ENCODE measurements at places on chromosomes 11 and 22.

GRCh38 chr11:43549624-43550023 is 130.9 kb upstream of the HSD17B12 start:
- no peak for DNase-seq

DNA sequence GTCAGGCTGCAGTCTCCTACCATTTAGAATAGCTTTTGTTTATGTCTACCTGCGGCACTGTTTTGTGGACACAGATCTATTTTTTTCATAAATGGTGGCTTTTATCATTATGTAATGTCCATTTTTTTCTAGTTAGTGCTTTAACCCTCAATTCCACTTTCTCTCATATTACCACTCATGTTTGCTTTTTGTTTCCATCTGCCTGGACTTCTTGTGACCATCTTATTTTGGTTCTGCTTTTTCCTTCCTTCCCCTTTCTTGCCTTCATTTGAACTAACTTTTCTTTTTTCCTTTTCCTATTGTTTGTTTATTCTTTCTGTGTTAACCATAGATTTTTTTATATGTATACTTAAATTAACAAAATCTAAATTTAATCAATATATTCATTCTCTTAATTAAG is 98.5 kb upstream of the SLC22A12 start:
- no peak for DNase-seq

DNA sequence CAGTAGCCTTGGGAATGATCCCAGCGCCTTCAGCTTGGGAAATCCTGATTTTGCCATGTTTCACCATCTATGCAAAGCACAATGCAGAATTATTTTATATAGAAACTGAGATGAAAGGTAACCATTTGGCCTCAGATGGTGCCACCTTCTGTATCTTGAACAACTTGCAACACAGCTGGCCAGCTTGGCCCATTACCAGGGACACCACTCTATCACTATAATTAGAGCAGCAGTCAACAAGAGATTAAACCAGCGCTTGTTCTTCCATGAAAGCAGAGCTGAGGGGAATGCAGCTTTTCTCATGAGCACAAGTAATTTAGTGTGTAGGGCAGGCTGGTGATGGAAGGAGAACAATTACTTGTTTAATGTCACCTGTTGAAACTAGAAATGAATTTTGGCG is 6.7 kb upstream of the ZDHHC13 start:
- DNase-seq: no peak

GRCh38 chr11:15830741-15831428 is 525.5 kb downstream of the SOX6 start:
- DNase-seq: no peak

- DNase-seq: no peak
Measured at GRCh38 chr11:112453601-112454577, 193.2 kb upstream of the PLET1 start.

DNA sequence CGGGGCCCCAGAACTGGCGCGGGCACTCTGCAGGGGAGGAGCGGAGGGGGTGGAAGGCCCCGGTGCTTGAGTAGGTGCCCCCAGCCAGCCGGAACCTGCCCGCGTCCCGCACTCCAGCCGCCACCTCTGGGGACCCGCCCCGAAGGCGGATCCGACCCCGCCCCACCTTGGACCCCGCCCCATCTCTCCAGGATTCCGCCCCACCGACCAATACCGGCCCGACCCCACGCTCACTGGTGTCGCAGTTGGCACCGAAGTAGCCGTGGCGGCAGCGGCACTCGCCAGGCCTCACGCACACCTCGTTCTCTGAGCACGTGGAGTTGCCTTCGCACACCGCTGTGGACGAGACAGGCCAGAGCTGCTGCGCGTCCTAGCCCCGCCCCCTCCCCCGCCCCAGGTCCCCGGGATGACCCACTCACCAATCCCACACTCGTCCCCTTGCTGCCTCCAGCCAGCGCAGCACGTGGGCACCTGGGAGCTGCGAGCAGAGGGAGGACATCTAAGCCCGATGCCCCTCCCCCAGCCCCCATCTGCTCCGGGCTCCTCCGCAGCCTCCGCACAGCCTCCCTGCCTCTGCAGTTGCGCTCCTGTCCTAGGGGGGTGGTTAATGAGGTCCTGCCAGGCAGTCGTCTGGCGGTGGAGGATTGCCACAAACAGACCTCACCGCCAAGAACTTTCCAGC is 6.0 kb downstream of the SCARF2 start:
- no peak for DNase-seq

DNA sequence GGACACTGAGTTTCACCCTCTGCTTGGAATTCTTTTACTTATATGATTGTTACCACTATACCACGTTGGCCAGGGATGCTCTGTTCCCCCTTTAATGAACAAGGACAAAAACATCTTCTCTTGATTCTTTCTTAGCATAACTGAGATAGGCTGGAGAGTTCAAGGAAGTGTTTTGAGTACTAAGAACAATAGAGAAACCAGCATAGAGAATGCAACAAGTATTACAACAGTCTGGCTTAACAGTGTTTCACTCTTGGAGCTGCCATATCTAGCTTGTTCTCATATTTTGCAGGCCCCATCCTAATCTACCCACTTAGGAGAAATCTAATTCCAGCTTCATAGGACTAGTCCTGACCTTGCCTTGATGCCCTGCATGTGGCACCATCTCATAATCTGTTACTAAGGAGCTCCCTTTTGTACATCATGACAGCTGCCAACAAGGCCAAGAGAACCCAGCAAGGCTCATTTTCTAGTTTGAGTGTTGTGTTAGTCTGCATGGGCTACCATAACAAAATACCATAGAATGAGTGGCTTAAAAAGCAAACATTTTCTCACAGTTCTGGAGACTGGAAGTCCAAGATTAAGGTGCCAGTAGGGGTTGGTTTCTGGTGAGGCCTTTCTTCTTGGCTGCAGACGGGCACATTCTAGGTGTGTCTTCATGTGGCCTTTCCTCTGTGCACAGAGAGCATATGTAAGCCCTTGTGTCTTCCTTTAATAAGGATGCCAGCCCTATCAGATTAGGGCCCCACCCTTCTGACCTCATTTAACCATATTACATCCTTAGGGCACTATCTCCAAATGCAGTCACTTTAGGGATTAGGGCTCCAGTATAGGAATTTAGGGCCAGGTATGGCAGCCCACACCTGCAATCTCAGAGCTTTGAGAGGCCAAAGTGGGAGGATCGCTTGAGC is 37.8 kb downstream of the PACS1 start:
- no peak for DNase-seq

- DNase-seq: no peak
Measured at GRCh38 chr11:121406291-121406690, 45.8 kb upstream of the SORL1 start.

GRCh38 chr11:68976095-68976494 is 4.7 kb downstream of the MRGPRD start:
- no peak for DNase-seq

GRCh38 chr11:14065141-14065540 is 102.6 kb downstream of the SPON1 start:
- DNase-seq: no peak

- DNase-seq: no peak
Measured at GRCh38 chr11:59283311-59283710, 70.6 kb upstream of the MPEG1 start.

DNA sequence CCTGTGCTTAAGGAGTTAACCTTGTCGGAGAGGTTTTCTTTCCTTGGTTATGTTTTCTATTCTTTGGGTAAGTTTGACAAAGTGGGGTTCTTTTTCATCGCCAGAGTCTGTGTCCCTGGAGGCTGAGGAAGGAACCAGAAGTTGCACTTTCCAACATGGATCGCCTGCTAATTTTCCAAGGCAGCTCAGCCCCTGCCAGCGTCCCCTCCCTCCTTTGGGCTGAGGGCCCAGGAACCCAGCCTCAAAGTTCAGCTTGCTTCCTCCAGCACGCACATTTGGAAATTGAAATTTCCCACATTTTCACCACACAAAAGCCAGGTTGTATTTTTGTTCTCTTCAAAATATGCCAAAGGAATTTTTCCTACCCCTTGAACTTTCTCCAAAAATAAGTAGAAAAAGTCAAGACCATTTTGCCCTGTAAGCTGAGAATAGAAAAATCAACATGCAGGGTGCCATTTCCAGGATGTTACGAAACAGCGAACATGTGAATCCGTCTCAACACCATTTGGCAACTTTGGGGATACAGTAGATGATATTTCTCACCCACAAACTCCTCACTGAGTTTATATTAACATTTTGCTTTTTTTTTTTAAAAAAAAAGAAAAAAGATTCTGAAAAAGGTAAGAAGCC is 343.5 kb downstream of the TENM4 start:
- no peak for DNase-seq

GRCh38 chr22:37177221-37177620 is 10.8 kb downstream of the C1QTNF6 start:
- DNase-seq: no peak

Measured in NCI-H510A (cell line).